Activated CD4-positive, alpha-beta T cell treated with anti-CD3 and anti-CD28 coated beads, Interleukin-10, Interleukin-2, amounts not matched to agents 100 ng/mL and 50 ng/mL, durations not matched to agents 16 hours and 8 hours (primary cell): ENCODE measurements at places on chromosomes 5 and 9.
A peak's percentile ranks its signal among the peaks of the same experiment; 100 is the strongest.

GRCh38 chr9:69996967-69997366, 46.7 kb upstream of the MAMDC2 start:
- no peak for DNase-seq

GRCh38 chr9:133371261-133371711, 4.6 kb downstream of the SURF4 start:
- DNase-seq: peak; percentile 91

DNA sequence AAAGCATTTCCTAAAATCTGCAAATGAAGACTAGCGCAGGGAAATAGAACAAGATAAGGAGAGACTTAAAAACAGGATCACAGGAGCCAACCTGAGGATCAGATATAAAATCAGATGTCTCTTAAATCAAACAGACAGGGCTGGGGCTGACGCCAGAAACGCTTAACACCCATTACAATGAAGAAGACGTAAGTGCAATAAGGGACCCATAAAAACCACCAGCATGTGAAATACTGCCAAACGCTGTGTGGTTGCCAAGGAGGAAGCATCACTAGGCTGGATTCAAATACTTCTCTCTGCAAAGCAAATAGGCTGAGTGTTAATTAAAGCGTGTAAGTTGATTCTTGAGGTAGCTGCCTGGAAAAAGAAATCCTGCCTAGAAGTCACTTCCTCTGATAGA, 74.4 kb upstream of the ATP10B start:
- DNase-seq: no peak

GRCh38 chr9:90642570-90643539, at the start of gene DIRAS2:
Gene DIRAS2, minus strand, starts transcription at chr9:90642824. Its CDS starts 28,997 bp downstream, at chr9:90613827.
- DNase-seq: peak; percentile 26

DNA sequence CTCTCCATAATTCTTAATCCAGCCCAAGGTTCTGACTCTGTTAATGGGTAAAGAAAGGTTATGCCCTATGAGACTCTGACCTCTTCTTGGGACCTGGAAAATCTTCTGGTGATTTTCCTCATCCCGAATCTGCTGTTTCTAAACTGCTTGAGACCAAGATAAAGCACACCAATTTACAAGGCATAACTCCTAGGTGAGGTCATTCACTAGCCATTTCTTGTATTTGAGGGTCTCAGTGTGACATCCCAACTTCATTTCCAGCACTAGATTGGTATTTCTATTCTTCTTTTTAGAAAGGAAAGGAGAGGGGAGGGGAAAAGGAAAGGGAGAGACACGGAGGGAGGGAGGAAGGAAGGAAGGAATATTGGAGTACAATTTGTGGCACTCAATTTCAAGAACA, 51.6 kb downstream of the SLC1A1 start:
- no peak for DNase-seq

- no peak for DNase-seq
Observed at GRCh38 chr5:97088774-97089148, 53.6 kb downstream of the LIX1 start.

- DNase-seq: no peak
Observed at GRCh38 chr5:83394190-83394589, 77.4 kb upstream of the VCAN start.

GRCh38 chr9:79028101-79028500, 543.7 kb upstream of the TLE4 start:
- no peak for DNase-seq

- DNase-seq: no peak
Observed at GRCh38 chr5:154899151-154899816, 38.7 kb downstream of the GEMIN5 start.

DNA sequence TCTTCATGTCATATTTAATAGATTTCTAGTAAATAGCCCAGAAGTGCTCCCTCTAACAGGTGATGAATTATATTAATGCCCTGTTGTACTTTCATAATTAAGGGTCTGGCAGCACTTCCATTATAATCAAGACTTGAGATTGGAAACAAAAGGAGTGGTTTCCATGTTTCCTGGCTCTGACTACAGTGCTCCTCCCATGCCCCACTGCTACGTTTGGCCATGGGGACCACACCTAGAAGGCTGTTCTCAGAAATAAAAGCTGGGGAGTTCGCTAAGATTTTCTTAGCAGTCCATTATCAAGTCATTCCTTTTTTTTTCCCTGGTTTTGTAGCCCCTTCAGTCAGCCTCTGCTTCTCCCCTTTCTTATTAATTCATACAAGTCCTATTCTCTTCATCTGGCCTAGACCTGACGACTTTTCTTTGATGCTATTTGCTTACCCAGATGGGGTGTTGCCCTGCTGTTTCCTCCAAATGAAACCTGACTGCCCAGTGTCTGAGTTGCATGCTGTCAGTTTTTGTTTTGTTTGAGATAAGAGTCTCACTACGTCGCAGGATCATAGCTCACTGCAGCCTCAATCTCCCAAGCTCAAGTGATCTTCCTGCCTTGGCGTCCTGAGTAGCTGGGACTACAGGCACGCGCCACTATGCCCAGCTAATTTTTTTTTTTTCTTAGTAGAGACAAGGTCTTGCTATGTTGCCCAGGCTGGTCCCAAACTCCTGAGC, 312.1 kb upstream of the EFNA5 start:
- DNase-seq: no peak

DNA sequence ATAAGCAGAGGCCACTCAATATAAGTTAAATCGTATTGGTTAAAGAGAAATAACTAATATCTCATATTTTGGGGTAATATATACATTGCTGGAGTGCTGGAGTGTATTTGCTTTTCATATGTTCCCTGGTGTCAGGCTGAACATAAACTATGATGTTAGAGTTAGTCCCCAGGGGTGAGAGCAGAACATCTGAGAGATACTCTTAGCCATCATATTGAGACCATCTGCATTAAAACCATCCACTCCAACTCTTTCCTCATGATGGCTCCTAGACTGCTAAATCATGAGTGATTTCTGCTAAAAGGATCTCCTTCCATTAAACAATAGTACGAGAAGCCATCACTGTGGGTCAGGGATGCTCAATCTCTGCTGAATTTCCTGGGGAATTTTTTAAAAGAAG, 436.2 kb downstream of the DTWD2 start:
- DNase-seq: no peak

DNA sequence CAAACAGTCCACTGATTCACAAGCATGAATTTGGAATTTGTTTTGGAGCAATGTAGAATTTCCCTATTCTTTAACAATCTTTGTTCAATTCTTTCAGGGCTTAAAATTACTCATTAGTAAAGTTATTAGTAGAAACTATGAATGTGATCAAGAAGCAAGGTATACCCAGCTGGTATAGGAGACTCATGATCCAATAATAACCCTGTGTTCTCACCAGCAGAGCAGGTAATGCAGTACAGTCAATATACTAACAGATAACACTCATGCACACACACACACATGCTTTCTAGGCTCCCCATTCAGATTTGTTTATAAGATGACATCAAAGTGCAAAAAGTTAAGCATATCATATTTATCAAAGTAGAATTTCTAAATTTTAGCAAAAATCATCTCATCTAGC, 445.2 kb downstream of the ELAVL2 start:
- no peak for DNase-seq

GRCh38 chr5:55483885-55484284, 50.9 kb downstream of the PLPP1 start:
- DNase-seq: no peak

DNA sequence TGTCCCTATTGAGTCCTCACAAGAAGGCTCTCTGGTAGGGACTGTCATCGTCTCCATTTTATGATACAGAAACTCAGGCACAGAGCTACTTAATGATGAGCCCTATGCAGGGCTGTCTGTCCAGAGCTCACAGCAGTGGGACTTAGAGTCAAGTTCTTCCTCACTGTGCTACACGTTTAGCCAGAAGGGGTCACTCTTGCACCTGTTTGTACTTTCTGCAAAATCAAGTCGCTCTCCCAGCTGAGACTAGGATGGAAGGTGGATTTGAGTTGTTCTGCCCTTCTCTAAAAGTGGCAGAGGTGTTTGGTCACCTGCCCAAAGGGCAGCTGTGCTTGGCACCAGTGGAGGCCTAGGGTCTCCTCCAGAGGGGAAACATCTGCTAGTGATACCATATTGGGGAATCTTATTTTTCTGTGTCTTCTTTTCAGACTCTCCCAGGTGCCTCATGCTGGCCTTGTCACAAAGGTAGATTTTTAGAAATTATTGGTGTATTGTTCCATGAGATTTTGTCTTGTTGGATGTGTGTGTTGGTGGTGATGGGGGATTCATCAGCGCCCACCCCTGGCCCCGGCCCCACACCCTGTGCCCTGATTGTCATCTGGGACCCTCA, 104.2 kb downstream of the PPARGC1B start:
- peak; percentile 66 for DNase-seq

GRCh38 chr9:128020692-128021091, 39.9 kb upstream of the EEIG1 start:
- DNase-seq: no peak

GRCh38 chr5:97666783-97667182, 483.7 kb upstream of the RIOK2 start:
- DNase-seq: no peak

DNA sequence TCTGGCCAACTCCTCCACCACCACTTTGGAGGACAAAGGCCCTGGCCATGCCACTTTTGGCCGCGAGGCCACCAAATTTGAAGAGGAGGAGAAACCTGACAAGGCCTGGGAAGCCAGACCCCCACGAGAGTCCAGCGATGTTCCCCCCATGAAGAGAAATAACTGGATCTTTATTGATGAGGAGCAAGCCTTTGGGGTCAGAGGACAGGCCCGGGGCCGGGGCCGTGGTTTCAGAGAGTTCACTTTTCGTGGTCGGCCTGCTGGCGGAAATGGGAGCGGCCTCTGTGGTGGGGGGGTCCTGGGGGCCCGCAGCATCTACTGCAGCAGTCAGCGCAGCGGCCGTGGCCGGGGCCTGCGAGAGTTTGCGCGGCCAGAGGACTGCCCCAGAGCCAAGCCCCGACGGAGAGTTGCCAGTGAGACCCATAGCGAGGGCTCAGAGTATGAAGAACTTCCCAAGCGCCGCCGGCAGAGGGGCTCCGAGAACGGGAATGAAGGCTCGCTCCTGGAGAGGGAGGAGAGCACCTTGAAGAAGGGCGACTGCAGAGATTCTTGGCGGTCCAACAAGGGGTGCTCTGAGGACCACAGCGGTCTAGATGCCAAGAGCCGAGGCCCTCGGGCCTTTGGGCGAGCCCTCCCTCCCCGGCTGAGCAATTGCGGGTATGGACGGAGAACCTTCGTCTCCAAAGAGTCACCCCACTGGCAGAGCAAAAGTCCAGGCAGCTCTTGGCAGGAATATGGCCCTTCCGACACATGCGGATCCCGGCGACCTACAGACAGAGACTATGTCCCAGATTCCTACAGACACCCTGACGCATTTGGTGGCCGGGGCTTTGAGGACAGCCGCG, 27.4 kb upstream of the POMT1 start:
- DNase-seq: no peak

DNA sequence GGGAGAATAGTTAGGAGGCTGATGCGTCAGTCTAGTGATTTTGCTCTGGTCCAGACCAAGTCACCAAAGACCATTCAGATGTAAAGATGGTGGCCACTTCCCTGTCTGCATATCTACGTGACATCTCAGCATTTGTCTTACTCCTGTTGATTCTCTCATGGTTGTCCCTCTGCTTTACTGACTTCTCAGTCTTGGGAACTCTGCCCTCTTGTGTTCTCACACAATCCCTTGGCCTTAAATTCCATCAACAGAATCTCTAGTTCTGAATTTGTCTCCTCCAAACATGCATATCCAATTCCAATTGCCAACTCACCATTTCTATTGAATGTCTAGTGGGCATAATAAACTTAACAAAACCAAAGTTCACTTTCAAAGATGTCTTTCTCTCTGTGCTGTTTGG, 147.8 kb downstream of the SLC24A2 start:
- no peak for DNase-seq

DNA sequence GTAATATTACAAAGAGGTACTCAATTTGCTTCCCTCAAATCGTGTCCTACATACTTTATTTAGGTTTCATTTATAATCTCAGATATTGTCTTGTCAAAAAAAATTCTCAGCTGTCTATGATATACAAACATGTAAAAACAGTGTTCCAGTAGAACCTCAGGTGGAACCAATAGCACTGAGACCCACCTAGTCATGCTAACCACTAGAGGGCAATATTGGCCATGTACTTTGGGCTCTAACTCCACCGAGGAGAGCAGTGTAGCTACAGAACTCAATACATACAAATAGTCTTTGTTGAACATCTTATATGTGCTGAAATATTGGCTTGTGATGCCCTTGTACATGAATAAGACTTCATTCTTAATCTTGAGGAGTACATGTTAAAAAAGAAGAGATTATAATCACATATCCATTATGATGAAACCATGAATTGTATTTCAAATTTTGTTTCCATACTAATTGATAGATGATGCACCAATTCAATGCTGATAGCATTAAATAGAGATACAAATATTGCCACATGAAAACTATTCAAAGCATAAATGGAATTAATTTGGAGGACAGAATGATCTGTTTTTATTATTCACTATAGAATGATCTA, 71.2 kb upstream of the CNTLN start:
- DNase-seq: peak; percentile 43

DNA sequence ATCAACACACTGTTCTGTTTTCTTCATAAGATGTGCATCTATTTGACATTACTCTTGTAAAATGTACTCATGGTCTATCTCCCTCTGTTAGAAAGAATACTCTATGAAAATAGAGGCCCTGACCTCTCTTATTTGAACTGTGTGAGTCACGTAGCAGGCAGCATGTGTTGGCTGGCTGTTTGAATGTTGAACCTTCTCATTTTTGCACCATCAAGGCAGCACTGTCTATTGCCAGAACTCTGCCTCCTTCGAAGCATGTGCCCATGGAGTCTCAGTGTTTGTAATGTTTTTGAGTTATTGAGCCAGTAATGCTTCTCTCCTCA, 144.4 kb downstream of the ALDH1A1 start:
- DNase-seq: no peak

GRCh38 chr5:4862500-4862899, 277.6 kb upstream of the ADAMTS16 start:
- peak; percentile 13 for DNase-seq

- DNase-seq: peak; percentile 74
Observed at GRCh38 chr9:98993570-98993945, 49.9 kb downstream of the COL15A1 start.

- DNase-seq: peak; percentile 59
Observed at GRCh38 chr5:111072949-111073682, 1.6 kb downstream of the TSLP start.

DNA sequence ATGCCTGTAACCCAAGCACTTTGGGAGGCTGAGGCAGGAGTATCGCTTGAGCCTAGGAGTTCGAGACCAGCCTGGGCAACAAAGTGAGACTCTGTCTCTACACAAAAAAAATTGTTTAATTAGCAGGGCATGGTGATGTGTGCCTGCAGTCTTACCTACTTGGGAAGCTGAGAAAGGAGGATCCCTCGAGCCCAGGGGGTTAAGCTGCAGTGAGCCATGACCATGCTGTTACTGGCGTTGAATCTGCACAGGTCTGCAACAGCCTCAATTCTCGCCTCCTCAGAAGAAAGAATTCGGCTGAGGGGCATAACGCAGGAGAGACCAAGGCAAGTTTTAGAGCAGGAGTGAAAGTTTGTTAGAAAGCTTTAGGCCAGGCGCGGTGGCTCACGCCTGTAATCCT, 18.0 kb downstream of the CCT5 start:
- no peak for DNase-seq
